ENCODE measurements at places on chromosomes 6 and 20.

GRCh38 chr20:11018668-11019170 lies 344.9 kb upstream of the JAG1 start:
- DNase-seq: no peak

DNA sequence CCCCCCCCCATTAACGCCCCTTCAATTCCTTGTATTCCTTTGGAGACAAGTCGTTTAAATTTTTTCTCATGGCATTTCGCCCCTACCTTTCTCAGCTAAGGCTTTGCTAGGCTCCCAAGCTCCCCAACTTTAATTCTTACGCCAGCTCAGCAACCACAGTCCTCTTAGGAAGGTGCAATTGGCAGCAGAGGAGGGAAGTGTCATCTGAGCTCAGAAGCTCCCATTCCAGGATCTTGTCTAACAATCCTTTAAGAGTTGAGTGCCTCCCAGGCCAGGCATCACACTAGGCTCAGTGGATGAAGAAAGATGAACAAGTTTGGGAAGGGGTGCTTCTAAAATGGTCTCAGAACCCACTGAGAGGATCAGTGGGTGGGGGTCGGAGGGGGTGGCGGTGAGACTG lies 131.2 kb upstream of the AKAP12 start:
- no peak for DNase-seq

GRCh38 chr20:20412750-20413149 lies 44.8 kb downstream of the INSM1 start:
- no peak for DNase-seq

- no peak for DNase-seq
Measured at GRCh38 chr6:157658301-157658700, 164.7 kb upstream of the SNX9 start.

DNA sequence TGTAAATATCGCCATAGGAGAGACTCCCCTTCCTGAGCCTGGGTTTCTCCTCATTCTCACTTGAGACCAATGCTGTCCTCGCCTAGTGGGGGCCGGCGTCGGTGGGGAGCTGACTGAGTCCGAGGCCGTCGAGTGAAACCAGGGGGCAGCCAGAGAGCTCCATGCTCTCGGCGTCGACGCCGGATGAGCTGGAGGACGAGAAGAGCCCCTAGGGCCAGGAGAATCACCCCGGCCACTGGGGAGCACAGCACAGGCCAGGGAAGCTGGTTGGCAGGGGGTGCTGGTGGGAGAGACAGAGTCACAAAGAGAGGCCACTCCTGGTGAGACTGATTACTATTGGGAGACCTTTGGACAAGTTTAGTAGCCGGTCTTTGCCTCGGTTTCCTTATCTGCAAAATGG lies 6.4 kb upstream of the GPSM3 start:
- no peak for DNase-seq

DNA sequence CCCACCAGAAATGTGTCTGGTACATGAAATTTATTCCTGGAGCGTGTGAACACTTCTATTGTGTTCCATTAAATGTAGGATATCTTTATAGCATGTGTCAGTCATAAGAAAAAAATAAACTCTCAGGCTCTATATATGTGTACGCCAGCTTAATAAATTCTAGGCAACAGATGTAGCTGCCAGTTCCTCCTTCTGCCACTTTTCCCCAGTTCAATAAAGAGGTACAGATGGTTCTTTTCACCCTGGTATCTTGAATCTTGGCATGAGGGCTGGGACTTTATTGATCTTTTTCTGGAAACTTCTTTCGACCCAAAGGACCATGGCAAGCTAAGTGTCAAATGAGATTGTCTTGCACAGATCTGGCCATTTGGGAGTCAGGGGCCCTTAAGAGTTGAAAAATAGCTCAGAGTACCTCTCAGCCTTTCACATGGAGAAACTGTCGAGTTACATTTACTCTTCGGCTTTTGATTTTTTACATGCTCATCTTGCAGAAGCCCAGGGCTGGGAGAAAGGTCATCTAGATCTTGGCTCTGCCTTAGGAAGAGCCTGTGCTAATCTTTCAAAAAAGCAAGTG lies 240.9 kb downstream of the DOK5 start:
- no peak for DNase-seq

- no peak for DNase-seq
Measured at GRCh38 chr6:135546206-135546605, 48.7 kb upstream of the AHI1 start.

DNA sequence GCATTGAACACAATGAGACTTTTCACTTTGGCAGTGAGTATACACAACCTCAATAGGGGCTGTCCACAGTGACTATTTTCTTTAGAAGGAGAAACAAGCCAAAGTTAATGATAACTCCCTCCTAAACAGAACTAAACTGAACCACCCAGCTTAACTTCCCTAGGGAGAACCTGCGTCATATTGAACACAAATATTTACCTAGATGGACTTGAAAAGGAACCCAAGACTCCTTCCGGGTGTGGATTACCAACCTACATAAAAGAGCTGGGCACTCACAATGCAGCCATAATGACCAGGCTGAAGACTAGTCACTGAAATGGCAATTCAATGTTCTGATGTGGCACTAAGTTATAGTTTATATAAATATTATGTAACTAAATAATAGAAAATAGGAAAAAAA lies 160.6 kb downstream of the IBTK start:
- DNase-seq: no peak

DNA sequence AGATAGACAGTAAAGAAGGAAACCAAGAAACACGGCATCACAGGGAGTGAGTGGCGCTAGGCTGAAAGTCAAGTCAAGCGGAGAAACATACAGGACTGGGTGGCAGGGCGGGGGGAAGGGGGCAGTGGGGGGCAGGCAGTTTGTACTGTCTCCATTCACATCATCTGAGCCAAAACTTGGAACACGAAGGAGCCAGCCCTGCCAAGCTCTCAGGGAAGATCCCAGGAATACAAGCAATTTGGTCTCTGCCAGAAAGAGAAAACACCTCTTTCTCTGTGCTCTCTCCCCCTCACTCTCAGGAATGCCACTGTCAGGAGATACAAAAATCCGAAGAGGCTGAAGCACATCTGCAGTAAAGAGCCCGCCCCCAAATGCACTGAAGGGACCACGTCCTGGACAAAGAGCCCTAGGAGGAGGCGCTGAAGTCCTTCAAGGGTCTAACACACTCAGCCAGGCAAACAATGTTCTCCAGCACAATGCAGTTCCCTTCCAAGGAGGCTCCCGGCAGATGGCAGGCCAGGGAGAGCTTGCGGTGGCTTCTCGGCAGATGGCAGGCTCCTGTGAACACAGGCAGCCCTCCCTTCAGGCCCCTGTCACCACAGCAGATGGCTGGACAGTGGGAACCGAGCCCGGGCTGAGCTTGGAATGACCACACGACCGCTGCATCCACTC lies 90.0 kb downstream of the ATP9A start:
- peak; percentile 39 for DNase-seq

DNA sequence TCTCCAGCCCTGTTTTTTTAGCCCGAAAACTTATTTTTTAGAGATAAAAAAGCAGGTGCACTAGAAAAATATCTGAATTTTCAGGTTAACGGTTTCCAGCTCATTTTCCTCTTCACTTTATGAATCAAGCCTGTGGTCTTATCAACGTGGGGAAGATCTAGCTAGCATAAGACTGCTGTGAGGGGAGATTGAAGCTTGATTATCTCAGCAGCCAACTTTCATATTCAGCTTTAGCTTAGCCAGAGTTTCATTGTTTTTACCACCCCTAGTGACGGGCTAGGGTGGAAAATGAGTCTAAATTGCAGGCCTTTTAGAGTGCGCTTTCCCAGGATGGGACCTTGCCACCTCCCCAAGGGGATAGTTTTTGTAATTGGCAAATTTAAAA lies 11.9 kb upstream of the RBM38 start:
- DNase-seq: no peak

- no peak for DNase-seq
Measured at GRCh38 chr6:126937426-126937825, 181.0 kb upstream of the RSPO3 start.

DNA sequence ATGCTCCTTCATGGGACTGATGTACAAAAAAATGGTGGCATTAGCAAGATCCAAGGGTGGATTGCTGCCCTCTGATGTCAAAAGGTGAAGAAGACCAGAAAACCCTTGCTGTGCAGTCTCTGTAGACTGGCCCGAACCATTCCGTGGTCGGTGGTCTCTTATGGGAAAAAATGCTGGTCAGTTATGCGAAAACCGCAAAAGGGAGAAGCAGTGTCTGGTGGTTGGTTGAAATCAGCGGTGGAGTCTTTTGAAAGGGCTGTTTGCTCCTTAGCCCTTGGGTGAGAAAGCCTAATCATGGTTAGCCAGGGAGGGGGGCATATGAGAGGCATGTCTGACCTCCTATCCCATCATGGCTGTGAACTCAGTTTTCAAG lies 108.1 kb downstream of the DTNBP1 start:
- DNase-seq: no peak

DNA sequence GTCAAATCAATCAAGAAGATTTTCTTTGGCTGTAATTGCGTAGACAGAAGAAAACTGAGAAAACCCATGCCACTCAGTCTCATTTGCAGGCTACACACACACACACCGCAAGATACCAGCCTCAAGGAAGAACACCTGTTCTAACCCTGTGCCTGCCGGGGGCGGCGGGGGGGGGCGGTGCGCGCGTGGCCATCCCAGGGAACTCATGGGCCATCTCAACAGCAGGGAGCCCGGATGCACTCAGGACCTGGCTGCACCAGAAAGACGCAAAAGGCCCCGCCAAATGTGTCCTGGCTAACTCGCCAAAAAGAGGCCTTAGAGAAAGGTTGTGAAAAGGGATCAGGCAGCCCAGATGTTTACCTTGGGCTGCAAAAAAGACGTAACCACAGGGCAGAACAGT lies 2.1 kb downstream of the B3GAT2 start:
- no peak for DNase-seq

GRCh38 chr20:16944745-16945144 lies 196.6 kb downstream of the OTOR start:
- no peak for DNase-seq

DNA sequence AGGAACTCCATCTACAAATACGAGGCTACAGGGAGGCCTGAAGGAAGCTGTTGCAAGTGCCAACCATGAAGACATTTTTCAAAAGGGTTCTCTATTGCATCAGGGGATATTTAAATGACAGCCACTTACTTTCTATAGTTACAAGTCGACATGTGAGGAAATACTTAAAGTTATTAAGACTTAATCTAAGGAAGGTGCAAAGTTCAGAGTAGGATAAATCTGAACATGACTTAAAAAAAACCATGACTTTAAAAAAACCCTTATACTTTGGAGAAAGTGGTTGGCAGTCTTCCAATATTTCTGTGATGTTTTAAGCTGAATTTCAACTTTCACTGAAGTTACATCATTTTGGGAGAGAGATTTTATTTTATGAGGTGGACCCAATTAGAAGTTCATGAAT lies 56.3 kb upstream of the EMILIN3 start:
- no peak for DNase-seq

- DNase-seq: no peak
Measured at GRCh38 chr6:141833001-141833655, 299.6 kb upstream of the GJE1 start.

GRCh38 chr6:80733641-80734040 lies 627.2 kb downstream of the BCKDHB start:
- no peak for DNase-seq

DNA sequence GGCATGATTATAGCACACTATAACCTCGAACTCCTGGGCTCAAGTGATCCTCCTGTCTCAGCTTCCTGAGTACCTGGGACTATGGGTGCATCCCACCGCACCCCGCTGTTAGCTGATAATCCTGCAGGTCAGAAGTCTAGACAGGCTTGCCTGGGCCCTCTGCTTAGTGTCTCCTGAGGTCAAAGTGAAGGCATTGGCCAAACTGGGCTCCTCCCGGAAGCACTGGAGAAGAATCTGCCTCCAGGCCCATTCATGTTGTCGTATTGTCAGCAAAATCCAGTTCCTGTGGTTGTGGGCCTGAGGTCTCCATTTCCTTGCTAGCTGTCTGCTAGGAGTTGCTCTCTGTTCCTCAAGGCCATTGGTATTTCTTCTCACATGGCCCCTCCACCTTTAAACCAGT lies 6.3 kb upstream of the MROH8 start:
- peak; percentile 16 for DNase-seq

DNA sequence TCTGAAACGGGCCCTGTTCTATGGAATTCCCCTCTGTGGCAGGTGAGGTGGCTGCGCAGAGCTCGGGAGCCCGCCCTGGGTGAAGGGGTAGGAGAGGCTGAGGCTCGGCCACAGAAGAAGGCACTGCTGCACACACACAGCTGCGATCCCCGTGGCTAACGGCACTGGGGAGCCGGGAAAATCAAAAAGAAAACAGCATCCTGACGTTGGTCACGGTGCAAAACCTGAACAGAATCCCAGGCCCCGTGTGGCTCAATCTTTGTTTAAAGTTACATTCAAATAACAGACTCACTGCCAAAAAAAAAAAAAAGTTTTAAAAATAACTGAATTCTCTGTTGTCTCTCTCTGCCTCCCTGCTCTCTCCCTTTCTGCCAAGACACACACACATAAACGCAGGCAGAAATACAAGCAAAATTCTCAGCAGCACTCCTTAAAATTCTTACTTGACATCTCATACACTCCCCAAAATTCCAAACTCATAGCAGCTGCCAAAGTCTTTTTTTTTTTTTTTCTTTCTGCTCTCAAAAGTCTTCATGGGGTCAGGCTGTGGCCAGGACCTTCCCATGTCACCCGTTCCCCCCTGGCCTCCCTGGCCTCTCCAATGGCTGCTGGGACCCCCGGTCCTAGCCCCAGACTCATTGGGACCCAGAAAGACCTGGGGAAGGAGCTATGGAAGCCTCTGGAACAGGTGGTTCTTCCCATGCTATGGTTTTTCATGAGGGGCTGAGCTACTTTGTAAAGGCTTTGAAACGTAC lies 248.8 kb downstream of the TTLL2 start:
- DNase-seq: no peak

GRCh38 chr6:168620578-168620977 lies 179.6 kb downstream of the SMOC2 start:
- DNase-seq: no peak

GRCh38 chr6:130929036-130929678 lies 102.0 kb downstream of the SMLR1 start:
- no peak for DNase-seq

DNA sequence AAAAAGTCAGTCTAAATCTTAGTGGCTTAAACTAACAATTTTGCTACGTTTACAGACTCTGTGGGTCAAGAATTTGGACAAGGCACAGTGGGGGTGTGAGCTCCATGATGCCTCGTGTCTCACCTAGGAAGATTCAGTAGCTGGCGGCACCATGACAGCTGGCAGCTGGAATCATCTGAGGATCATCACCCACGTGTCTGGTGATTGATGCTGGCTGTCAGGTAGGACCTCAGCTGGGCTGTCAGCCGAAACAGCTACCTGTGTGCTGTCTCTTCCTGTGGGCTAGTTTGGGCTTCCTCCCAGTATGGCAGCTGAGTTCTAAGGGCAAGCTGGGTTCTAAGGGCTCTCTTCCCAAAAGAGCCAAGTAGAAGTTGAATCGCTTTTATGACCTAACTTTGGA lies 26.4 kb upstream of the DLGAP4 start:
- no peak for DNase-seq

DNA sequence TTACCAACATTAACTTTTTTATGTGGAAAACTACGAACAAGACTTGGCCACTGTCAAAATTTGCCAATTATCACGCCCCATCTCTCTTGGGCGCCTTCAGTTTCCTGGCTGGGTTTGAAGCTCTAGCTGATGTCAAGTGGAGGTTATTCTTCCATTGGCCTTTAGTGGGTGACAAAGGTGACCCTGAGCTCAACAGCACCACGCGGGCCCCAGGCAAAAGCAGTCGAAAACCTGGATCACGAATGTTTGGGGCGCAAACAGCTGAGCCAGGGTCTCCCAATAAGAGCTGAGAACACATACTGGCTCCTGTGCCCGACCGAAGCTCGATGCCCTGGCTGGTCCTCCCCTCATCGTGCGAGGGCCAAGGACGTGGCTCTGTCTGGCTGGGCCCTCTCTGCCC lies 26.8 kb downstream of the SLC17A9 start:
- no peak for DNase-seq

Measured in hypothalamus (tissue), 51 donors.